Activated T-helper 9 cell treated with anti-CD3 and anti-CD28 coated beads, Interleukin-2, amount 50 U/mL, for 16 hours (primary cell): ENCODE measurements at places on chromosomes 4 and X.

DNA sequence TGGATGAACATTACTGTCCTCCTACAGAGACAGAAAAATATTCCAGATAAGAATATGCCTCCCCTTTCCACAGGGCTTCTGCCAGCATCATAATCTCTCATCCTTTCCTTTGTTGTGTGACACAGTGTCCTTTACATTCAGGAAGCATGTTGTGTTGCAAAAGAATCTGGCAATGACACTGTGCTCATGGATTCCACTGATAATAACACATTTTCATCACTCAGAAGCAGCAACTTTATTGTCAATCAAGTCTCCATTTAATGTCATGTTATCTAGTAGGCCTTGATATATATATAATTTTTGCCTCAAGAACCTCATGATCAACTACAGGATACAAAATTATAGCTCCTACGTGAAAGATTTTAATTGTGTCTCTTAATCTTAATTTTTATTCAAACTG is 833.9 kb downstream of the FSTL5 start:
- DNase-seq = no peak

GRCh38 chr4:182583703-182584415 is 333.3 kb downstream of the DCTD start:
- DNase-seq = no peak

DNA sequence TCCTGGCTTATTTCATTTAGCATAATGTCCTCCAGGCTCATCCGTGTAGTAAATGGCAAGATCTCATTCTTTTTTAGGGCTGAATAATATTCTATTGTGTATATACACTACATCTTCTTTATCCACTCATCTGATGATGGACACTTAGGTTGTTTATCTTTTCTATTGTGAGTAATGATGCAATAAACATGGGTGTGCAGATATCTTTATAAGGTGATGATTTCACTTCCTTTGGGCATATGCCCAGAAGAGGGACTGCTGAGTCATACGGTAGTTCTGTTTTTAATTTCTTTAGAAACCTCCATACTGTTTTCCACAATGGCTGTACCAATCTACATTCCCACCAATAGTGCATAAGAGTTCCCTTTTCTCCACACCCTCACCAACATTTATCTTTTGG is 317.6 kb upstream of the CNKSR2 start:
- no peak for DNase-seq

- DNase-seq = no peak
These were observed 103.0 kb downstream of the SNCA start for GRCh38 chr4:89733946-89734345.

DNA sequence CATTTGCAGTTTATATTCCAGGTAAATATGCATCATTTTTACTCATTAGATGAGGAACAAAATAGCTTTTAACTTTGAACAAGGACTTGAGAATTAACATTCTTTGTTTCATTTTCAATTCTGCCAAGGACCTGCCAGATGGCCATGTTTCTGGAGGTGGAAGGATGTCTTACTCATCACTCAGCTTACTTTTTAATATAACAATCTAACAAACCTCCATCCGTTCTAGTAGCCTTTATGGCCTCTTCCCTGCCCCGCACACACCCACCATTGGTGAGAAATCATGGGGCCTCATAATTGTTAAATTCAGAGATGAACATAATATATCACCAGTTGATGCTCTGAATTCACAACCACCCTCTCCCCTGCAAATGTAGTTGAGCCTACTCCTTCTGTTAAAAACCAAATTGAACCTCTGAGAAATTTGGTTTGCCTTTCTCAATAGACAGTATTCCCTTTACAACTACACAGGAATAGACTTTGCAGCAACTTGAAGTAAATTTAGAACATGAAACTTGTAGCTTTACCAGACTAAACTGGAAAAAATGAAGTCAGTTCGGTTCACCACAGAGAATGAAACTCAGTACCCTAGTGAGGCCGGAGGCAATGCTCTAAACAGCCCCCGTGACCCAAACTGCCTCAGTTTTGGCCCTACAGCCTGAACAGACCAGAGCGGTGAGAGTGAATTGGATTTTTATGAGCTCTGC is 50.1 kb upstream of the ACSL4 start:
- DNase-seq = no peak

DNA sequence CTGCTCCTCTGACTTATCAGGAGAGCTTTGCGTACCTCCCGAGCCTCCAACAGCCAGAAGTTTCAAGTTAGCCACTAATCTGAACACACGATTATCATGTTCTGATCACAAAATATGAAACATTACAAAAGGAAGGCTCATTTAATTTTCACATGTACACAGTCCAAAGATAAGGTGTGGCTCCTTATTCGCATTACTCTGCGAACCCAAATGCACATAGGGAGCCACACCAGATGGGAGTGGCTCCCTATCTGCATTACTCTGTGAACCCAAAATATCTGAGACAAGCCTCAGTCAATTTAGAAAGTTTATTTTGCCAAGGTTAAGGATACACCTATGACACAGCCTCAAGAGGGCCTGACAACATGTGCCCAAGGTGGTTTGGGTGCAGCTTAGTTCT is 28.4 kb downstream of the TLR8 start:
- DNase-seq = no peak

DNA sequence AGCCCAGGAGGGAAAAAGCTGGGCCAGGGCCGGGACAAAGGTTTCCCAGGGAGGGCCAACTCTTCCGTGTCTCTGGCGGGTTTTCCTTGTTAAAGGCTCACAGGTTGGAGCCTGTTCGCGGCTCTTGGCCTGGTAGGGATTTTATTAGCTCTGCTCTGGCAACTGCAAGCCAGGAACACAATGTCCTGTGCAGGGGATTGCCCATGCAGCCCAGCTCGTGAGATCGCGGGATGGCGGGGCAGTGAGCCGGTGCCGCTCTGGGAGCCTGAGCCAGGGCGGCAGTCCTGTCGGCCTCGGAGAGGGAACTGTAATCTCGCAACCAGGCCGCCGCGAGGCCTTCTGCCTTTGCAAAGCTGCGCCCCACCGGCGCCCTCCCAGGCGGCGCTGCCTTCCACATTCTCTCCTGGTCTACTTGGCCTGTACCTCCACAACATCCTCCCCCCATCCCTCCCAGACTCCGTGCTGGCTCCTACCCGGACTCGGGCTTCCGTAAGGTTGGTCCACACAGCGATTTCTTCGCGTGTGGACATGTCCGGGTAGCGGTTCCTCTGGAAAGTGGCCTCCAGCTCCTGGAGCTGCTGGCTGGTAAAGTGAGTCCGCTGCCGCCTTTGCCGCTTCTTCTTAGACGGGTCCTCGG is 2.1 kb downstream of the PITX2 start:
- no peak for DNase-seq

DNA sequence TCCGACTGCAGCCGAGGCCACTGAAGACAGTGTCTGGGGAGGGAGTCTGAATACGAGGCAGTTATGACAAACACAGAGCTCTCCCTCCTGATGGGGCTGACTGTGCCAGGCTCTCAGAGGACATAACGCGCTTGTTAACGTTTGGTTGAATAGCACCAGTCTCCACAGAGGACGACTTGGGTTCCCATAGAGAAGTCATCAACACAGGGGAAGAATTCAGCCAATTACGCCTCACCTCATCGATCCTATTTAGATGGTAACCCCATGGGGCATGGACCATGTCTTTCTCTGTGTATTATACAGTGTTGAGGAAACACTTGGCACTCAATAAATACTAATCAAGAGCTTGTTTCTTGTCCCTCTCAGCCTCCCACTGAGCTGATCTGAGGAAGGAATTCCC is 642.6 kb upstream of the LCORL start:
- no peak for DNase-seq

- DNase-seq = no peak
These were observed 39.3 kb upstream of the CLDN34 start for GRCh38 chrX:9927698-9928482.

DNA sequence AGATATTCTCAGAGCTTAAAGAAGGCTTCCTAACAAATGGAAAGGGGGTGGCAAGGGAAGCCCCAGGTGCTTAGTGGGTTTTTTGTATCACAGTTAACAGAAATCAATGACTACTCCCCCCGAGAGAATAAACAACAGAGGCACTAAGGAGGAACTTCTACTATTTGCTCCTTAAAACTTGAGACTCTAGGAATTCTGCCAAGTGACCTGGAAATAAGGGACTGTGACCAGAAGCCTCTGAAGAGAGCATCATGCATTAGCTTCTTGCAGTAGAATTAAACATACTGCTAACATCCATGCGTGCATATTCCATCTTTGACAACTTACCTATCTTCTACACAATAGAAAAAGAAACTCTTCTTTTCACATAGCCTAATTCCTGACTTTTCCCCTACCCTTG is 86.8 kb downstream of the CAMK2D start:
- DNase-seq = no peak

GRCh38 chr4:20370274-20370673 is 118.6 kb downstream of the SLIT2 start:
- no peak for DNase-seq

DNA sequence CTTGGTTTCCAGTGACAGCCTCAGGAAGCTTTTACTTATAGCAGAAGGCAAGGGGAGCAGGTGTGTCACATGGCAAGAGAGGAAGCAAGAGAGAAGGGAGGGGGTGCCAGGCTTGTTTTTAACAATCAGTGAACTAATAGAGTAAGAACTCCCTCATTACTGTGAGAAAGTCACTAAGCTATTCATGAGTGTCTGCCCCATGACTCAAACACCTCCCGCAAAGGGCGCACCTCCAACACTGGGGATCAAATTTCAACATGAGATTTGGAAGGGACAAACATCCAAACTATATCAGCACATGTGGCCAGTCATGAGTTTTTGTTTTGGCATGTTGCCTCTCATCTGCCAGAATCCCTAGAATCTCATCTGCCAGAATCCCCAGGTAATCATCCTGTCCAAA is 183.5 kb upstream of the C1QTNF7 start:
- DNase-seq = no peak

DNA sequence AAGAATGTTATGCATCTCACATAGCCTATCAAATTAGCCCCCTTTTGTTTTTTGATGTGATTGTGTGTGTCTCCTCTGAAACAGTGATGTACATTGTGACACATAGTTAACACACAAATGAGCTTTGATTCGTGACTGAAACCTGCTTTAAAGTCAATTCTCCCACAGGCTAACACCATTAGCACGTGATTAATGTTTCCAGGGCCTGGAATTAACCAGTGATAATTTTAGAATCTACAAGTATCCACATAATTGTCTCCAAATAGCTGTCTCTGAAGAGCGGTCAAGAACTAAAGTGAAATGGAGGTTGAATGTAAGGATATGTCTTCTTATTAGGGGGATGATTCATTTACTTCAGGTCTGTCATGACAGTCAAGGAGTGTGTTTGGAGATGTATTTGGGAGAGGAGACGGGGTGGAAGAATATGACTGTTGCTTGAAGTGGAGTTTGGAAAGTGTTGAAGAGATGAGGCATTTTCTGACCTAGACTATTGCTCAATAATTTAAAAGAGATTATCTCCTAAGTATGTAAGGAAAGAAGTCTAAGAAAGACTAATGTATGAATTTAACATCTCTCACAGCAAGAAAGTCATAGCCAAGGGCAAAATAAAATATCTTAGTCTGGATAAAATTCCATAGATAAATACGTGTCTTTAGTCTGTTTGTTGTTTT is 13.7 kb upstream of the RASGEF1B start:
- no peak for DNase-seq

DNA sequence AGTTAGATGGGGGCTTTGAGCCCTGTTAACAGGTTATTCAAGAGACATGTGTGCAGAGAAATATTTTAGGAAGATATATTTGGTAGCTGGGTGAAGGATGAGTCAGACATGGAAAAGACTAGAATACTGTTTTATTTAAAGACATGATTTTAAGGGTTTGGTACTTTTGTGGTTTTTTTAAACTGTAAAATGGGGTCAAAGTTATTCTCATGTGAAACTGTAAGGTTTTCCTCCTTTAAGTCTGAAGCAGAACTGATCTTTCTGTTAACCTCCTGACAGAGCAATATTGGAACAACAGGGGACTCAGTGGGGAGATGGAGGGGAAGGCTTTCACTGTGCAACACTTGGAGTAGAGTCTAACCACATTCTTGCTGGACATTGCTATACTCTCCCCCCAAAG is 112.4 kb upstream of the LSM6 start:
- no peak for DNase-seq

- DNase-seq = no peak
These were observed 55.4 kb downstream of the MAML3 start for GRCh38 chr4:140098455-140099160.

GRCh38 chrX:133364196-133364595 is 51.1 kb downstream of the GPC4 start:
- no peak for DNase-seq

- no peak for DNase-seq
These were observed 58.0 kb upstream of the H2AZ1 start for GRCh38 chr4:100008048-100008447.

DNA sequence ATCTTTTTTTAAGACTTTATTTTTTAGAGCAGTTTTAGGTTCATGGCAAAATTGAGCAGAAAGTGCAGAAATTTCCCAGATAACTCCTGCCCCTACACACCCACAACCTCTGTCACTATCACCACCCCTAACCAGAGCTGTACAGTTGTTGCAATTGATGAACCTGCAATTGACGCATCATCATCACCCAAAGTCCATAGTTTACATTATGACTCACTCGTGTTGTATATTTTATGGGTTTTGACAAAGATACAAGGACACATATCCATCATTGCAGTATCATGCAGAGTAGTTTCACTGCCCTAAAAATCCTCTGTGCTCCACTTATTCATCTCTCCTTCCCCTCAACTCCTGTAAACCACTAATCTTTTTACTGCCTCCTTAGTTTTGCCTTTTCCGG is 34.5 kb upstream of the WAS start:
- DNase-seq = no peak

GRCh38 chr4:139641218-139641617 is 24.4 kb upstream of the MGST2 start:
- DNase-seq = no peak

DNA sequence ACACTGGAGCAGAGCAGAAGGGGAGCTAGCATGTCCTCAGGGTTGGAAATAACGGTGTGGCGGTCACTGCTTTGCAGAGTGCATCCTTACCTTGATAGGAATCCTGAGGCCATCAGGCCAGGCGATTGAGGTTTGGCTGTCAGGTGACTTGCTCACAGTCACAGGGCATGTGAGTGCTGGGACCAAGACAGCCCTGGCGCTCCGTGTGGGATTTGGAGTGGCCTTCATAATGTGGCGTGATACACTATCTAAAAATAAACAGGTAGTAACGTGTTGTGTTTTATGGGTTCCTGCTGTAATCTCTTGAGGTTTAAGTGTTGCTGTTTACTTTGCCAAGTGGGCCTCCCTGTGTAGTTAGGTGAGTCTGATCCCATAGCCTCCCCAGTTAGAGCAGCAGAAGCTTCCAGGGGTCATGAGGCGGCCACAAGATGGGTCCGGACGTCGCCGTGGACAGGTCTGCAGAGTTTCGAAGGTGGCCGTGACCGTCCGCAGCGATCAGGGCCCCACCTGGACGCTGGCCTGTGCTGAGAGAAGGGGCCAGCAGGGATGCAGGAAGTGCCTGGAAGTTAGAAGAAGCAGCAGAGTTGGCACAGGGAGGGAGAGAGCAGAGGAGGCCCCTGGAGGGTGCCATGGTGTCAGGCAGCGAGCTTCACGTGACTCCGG is 27.7 kb downstream of the RGS12 start:
- no peak for DNase-seq

- no peak for DNase-seq
These were observed 193.7 kb upstream of the SPANXN4 start for GRCh38 chrX:142831961-142832530.
